Head of caudate nucleus (tissue), 42 donors: ENCODE measurements at places on chromosomes 1 and 21.

- DNase-seq, result peak; percentile 50
Measured at GRCh38 chr1:7218210-7218832, 433.1 kb downstream of the CAMTA1 start.

DNA sequence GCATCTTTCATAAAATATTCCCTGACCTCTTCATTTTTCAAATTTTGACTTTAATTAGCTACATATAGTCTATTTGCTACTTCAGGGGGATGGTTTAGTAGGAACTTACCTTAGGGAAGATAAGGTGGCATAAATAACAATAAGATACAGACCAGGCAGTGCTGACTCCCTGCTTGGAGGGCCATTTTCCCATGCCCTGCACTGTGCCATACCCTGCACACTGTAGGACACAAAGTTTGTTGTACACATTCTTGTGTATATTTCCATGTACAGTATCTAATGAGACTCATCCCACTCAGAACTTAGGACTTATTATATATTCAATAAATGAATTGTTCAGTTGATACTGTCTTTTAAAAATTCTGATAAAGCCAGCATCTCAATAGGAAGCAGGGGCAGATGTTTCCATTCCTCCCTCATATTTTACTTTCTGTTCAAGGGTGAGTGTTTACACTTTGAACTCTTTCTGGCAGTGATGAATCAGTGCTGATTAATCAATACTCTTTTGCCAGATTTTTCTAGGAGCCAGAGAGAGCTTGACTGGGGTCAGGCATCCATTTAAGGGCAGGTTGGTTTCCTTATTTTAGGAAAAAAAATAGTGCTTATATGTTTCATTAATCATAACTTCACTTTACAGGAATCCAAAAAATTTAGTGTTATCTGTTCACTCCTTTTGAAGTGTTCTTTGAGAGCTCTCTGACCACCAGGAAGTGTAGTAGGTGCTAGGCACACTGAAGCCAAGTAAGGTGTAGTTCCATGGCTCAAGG, 30.6 kb downstream of the MPZL1 start:
- DNase-seq, result no peak

GRCh38 chr1:151718011-151718431, 1.4 kb upstream of the CELF3 start:
- no peak for DNase-seq

DNA sequence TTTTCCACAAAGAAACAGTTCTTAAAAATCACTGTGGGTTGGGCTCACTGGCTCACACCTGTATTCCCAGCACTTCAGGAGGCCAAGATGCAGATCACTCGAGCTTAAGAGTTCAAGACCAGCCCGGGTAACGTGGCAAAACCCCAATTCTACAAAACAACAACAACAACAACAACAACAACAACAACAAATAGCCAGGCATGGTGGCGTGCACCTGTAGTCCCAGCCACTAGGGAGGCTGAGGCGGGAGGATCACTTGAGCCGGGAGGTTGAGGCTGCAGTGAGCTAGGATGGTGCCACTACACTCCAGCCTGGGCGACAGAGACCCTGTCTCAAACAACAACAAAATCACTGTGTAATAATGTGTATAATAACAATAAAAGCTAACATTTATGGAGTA, 40.8 kb downstream of the CDCP2 start:
- no peak for DNase-seq
